ENCODE measurements at places on chromosomes 1 and 21. TPM values are rescaled to one million over a fixed set of nuclear protein-coding genes. Genes with fewer than 3 reads are reported as not detected.

DNA sequence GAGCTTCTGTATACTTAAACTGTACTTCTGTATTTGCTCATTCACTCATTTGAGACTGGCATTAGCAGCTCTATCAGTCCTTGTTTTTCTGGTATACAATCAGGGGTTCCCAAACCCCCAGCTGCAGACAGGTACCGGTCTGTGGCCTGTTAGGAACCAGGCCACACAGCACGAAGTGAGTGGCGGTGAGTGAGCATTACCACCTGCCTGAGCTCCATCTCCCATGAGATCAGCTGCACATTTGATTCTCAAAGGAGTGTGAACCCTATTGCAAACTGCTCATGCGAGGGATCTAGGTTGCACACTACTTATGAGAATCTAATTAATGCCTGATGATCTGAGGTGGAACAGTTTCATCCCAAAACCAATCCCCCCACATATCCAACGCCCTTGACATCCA, 18.2 kb upstream of the NUF2 start:
- DNase-seq = no peak
- H3K4me3 ChIP-seq = no peak overlapping the region
- no peak overlapping the region for H3K27ac ChIP-seq
- no peaks in the 10 kb centered on the region for H3K27me3 ChIP-seq

DNA sequence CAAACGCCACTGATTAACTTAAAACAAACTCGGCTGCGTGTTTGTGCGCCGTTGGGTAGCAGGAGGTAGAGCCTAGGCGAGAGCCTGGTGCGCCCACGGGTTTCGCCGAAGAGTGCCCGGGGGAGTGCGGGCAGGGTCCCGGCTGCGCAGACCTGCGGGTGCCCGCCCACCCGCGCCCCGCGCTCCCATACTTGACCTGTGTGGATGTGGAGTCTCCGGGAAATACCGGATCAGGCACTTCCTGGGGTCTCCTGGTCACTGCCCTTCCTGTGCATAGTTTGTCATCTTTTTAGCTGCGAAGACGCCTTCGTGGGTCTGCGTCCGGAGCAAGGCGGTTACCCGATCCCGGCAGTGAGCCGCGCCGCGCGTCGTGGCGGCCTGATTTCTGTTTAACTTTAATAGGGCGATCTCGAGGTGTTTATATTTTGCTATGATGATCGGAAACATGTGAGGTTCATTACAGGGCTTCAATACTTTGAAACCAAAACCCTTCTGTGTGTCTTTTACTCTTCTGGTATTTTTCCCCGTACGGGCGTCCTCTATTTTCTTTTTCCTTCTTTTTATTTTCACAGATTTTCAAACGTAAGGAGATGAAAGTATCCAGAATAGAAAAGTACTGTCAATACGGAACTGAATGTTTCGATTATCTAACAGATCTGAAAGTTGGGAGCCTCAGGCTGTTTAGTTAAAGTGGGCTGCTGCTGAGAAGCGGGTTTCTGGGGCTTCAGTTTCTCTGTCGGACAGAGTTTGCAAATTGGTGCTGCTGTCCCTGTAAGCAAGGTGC, 15.2 kb downstream of the NR5A2 start:
- H3K27ac ChIP-seq = no peak overlapping the region
- peaks cover 94% of the 10 kb centered on the region for H3K27me3 ChIP-seq
- H3K4me1 ChIP-seq = no peaks in the 10 kb centered on the region
- no peak for DNase-seq

- no peak overlapping the region for H3K27ac ChIP-seq
- DNase-seq = no peak
- peaks cover 50% of the 10 kb centered on the region for H3K27me3 ChIP-seq
- no peaks in the 10 kb centered on the region for H3K36me3 ChIP-seq
- no peaks in the 10 kb centered on the region for H3K4me1 ChIP-seq
Observed at GRCh38 chr1:25676488-25676887, 59.9 kb downstream of the MAN1C1 start.

GRCh38 chr1:14435368-14436023, 163.0 kb upstream of the KAZN start:
- H3K27me3 ChIP-seq = no peaks in the 10 kb centered on the region
- H3K27ac ChIP-seq = no peak overlapping the region
- H3K4me3 ChIP-seq = no peak overlapping the region
- H3K36me3 ChIP-seq = no peaks in the 10 kb centered on the region
- peaks cover 8% of the 10 kb centered on the region for H3K4me1 ChIP-seq

GRCh38 chr1:67619080-67619479, 65.9 kb upstream of the GADD45A start:
- H3K27ac ChIP-seq = peak overlapping the region; percentile 91
- peaks cover 24% of the 10 kb centered on the region for H3K4me1 ChIP-seq
- H3K4me3 ChIP-seq = no peak overlapping the region
- no peaks in the 10 kb centered on the region for H3K36me3 ChIP-seq

- no peak overlapping the region for H3K27ac ChIP-seq
- DNase-seq = peak; percentile 76
- no peaks in the 10 kb centered on the region for H3K36me3 ChIP-seq
Observed at GRCh38 chr1:30907481-30908315, 860 bp downstream of the SDC3 start.

DNA sequence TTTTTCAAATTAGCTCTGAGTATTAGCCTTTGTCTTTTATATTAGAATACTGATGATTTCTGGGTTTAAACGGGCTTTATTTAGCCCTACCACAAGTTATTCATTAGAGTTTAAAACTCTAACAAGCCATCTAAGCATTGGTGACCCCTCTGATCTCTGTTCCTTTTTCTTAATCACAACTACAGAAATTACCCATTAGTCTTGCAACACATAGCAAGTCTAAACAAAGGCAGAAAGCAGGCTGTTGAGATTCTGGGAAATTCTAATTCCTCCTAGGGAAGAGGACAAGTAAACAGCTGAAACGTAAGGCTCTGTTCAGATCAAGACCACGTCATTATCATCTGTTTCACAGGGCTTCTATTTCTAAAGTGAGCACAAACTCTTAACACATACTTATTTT, 491.2 kb upstream of the ZRANB2 start:
- H3K4me3 ChIP-seq = no peak overlapping the region
- no peaks in the 10 kb centered on the region for H3K36me3 ChIP-seq
- H3K4me1 ChIP-seq = no peaks in the 10 kb centered on the region
- no peak overlapping the region for H3K27ac ChIP-seq

DNA sequence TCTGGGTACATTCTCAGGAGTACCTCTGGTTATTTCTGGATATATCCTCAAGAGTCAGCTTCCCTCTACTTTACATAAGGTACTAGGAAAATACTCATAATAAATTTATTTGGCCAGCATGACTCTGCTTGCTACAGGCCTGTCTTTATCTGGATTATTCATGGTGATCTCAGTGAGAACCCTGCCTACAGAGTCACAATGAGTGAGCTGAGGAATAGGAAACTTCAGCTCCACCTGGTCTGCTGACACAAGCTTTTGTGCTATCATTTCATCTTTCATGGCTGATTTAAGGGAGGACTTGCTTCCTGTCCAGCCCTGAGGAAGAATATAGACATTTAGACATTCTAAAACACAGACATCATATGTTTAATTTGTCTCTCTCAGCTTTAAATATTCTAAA, 19.5 kb upstream of the SUCO start:
- H3K27ac ChIP-seq = no peak overlapping the region
- DNase-seq = no peak
- H3K36me3 ChIP-seq = no peaks in the 10 kb centered on the region
- no peak overlapping the region for H3K4me3 ChIP-seq

GRCh38 chr1:155177918-155178281, 4.3 kb downstream of the TRIM46 start:
- H3K4me3 ChIP-seq = no peak overlapping the region
- H3K27me3 ChIP-seq = no peaks in the 10 kb centered on the region
- H3K4me1 ChIP-seq = peaks cover 9% of the 10 kb centered on the region

GRCh38 chr1:54854381-54855020, 32.5 kb downstream of the DHCR24 start:
- no peaks in the 10 kb centered on the region for H3K27me3 ChIP-seq
- H3K36me3 ChIP-seq = peaks cover 36% of the 10 kb centered on the region
- no peak overlapping the region for H3K4me3 ChIP-seq
- DNase-seq = peak; percentile 82
- peaks cover 43% of the 10 kb centered on the region for H3K4me1 ChIP-seq

DNA sequence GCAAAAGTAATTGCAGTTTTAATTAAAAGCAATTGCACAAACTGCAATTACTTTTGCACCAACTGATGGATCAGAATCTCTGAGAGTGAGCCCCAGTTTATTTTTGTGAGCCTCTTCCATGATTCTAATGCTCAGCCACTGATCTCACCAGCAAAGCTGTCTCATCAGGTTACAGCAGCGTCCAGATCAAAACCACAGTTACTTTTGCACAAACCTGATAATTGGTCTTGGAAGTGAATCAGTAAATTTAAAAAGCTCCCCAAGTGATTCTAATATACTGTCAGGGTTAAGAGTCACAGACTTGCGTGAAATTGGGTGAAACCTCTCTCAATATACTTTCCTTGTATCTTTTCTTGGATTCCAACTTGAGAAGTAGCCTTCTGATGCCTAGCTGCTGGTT, 13.5 kb upstream of the CR2 start:
- no peak overlapping the region for H3K27ac ChIP-seq
- DNase-seq = no peak

- H3K36me3 ChIP-seq = no peaks in the 10 kb centered on the region
- H3K27me3 ChIP-seq = no peaks in the 10 kb centered on the region
- peak overlapping the region; percentile 70 for H3K27ac ChIP-seq
- no peak for DNase-seq
Observed at GRCh38 chr1:219188331-219188803, 14.7 kb downstream of the LYPLAL1 start.

- peak; percentile 94 for DNase-seq
- H3K27ac ChIP-seq = peak within 1 kb of the TSS; percentile 44
- H3K27me3 ChIP-seq = peaks cover 18% of the 10 kb centered on the region
- no peaks in the 10 kb centered on the region for H3K36me3 ChIP-seq
Observed at GRCh38 chr1:109655615-109656519, at the start of gene GSTM4. Gene GSTM4 (plus strand): TSS chr1:109656099. CDS start chr1:109656390, 291 bp downstream.

DNA sequence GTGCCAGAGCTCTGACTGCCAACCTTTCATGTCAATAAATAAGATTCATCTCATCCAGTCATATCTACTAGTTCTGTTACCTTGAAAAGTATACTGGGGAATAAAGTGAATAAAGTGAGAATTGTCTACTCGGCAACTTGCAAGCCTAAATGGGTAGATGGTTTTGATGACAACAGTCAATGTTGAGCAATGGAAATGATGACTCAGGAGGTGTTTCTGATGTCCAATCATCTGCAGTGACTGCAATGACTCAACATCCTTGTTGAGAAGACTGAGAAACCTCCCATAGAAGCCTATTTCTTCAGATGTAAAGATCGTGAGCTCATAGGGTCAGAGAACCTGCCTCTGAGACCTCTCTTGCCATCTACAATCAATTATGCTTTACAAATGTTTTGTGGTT, 276.4 kb downstream of the SPATA17 start:
- no peaks in the 10 kb centered on the region for H3K27me3 ChIP-seq
- no peaks in the 10 kb centered on the region for H3K4me1 ChIP-seq
- no peaks in the 10 kb centered on the region for H3K36me3 ChIP-seq

- peaks cover 8% of the 10 kb centered on the region for H3K36me3 ChIP-seq
- H3K27ac ChIP-seq = no peak overlapping the region
- no peak overlapping the region for H3K4me3 ChIP-seq
- H3K27me3 ChIP-seq = no peaks in the 10 kb centered on the region
Observed at GRCh38 chr1:150164779-150165178, 15.1 kb downstream of the PLEKHO1 start.

GRCh38 chr1:118143121-118143520, 41.9 kb downstream of the SPAG17 start:
- no peaks in the 10 kb centered on the region for H3K36me3 ChIP-seq
- no peaks in the 10 kb centered on the region for H3K27me3 ChIP-seq

DNA sequence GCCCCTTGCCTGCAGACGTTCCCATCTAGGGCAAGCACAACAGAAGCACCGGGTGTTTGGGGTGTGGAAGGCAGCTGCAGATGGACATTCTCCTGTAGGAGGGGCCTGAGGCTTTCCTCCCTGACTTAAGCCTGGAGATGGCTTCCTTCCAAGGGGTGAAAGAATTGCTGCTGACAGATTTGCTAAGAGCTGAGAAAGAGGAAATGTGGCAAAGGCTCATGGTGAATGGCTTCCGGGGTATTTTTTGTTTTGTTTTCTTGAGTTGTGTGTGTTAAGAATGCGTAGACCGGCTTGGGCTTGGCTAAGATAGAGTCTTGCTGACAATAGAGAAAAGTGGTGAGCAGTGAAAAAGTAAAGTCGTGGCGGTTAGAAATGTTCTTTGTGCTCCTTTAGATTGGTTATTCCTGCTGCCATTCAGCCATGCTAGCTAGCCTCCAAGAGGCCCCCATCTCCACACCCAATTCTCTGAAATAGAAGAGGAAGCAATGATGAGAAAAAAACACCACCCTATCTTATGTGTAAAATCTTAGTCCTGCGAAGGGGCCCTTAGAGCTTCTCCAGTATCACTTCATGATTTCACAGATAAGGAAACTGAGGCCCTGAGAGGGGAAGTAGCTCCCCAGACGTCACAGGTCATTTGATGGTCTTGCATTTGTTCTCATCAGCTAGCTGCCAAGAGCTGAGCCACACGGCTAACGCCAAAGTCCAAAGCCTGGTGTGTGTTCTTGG, 36.9 kb downstream of the EIF2D start:
- H3K4me3 ChIP-seq = no peak overlapping the region
- H3K27me3 ChIP-seq = no peaks in the 10 kb centered on the region
- no peak overlapping the region for H3K27ac ChIP-seq
- H3K36me3 ChIP-seq = no peaks in the 10 kb centered on the region
- DNase-seq = no peak
- H3K4me1 ChIP-seq = peaks cover 14% of the 10 kb centered on the region

The TCP10L gene
- total RNA-seq = 0.72 TPM

The GPR153 gene
- 2.9 TPM for total RNA-seq

The RXRG gene
- not detected for total RNA-seq

The ANKRD35 gene
- 1.4 TPM for total RNA-seq

The FCRLB gene
- total RNA-seq = 1.8 TPM

The TMEM54 gene
- total RNA-seq = 16.5 TPM

The LCE3E gene
- not detected for total RNA-seq

The NCMAP gene
- total RNA-seq = not detected

The CELA2A gene
- not detected for total RNA-seq

The EVA1B gene
- total RNA-seq = 119 TPM

The NBPF20 gene
- 2.4 TPM for total RNA-seq

The S100A1 gene
- 0.29 TPM for total RNA-seq

The AADACL3 gene
- not detected for total RNA-seq

The KIF21B gene
- total RNA-seq = under 0.01 TPM

All from osteoblast (primary cell).